ENCODE measurements at places on chromosomes 1 and 21.

DNA sequence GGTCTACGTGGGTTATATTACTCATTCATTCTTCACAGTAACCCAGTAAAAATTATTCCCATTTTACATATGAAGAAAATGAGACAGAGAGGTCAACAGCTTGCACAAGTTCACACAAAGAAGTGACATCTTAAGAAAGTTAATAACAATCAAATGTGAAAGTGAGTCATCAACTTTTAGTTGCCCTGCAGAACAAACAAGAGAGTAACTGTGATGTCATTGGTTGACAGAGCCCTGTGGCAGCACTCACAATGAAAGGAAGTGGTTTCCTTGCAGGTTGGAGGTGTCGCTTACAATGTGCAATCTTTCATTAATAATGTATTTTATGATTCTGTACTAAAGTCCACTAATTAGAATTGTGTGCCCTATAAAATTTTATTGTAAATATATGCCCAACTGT is 369.6 kb downstream of the RYR2 start:
- no peak for DNase-seq

DNA sequence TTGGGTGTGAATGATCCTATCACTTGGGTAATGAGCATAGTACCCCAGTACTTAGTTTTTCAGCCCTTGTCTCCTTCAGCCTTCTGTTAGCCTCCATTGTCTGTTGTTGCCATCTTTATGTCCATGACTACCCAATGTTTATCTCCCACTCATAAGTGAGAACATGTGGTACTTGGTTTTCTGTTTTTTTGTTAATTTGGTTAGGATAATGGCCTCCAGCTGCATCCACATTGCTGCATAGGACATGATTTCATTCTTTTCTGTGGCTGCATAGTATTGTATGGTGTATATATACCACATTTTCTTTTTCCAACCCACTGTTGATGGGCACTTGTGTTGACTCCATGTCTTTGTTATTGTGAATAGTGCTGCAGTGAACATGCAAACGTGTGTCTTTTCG is 39.6 kb upstream of the GPR52 start:
- no peak for DNase-seq

DNA sequence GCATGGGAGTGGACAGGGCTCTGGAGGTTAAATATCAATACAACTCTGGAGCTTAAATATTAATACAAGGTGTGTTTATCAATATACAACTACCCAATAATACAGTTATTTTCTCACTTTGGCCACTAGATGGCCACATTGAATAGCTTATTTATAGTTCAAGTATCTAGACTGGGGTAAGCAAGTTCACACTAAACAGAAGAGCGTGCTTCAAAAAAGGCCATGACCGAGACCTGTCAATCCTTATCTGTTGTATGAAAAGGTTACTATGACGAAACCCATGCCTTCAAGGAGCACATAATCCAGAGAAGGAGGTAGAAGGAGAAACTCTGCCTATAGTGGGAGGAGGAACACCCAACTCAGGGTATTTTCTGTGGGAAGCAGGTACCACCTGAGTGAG is 29.1 kb downstream of the CHML start:
- no peak for DNase-seq

DNA sequence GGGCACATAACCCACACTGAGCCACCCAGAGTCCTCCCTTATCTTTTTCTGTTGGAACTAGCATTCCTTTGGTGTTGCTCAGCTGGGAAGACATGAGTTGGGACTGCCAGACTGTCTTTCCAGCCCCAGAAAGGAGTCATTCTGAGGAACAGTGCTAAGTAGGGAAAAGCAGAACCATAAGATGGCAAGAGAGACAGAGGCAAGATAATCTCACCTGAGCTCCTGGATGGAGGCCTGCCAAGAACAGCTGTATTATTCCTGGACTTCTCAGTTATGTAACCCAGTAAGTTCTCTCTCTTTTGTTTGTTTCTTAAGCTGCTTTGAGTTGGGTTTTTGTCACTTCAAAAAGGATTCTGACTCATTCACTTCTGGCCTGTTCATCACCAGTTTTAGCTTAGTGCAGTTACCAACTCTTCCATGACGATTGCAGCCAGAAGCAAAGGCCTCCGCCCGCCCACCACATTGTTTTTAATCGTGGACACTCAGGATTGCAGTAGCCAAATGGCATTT is 134.4 kb downstream of the OMA1 start:
- DNase-seq, result no peak

- DNase-seq, result no peak
Observed at GRCh38 chr1:246794828-246795671, 70.8 kb downstream of the SCCPDH start.

DNA sequence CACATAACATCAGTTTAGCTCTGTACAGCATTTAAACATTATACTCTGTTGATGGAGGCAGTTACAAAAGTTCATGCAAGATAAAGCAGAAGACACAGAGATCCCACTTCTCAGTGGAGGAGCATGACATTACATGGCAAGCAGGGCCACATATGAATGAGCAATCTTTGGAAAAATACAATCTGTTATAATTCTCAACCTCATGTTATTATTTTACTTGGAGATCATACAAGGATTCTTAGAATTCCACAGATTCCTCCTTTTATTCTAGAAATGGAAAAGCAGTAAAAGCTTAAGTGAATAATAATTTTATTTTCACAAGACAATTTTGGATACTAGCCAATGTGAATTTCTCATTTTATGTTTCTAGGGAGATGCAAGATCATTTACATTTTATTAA is 66.6 kb downstream of the IFI44 start:
- no peak for DNase-seq

DNA sequence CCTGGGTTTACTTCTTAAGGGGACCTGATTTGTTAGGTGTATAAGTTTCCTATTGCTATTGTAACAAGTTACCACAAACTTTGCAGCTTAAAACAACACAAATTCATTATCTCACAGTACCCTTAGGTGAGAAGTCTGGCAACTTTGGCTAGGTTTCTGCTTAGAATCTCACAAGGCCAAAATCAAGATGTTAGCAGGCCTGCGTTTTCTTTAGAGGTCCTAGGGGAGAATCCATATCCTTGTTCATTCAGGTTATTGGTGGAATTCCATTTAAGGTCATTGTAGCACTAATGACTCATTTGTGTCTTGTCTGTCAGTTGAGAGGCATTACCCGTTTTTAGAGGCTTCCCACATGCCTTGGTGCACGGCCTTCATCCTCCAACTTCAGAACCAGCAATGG is 8.2 kb upstream of the SH2D1B start:
- no peak for DNase-seq

DNA sequence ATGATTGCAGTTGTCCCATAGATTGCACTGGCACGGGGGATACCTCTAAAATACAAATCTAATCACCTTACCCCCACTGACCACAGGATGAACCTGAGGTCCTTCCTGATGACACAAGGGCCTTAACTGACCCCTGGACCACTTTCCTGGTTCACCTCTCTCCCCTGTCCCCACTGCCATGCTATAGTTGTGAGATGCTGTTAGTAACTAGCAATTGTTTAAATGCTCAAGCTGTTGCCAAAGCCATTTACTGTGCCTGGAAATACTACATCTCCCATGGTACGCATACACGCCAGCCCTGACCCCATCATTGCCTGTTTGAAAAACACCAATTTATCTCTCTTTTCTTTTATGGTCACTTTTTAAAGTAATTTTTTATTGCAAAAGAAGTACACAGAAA is 29.1 kb upstream of the RGS8 start:
- DNase-seq, result no peak

DNA sequence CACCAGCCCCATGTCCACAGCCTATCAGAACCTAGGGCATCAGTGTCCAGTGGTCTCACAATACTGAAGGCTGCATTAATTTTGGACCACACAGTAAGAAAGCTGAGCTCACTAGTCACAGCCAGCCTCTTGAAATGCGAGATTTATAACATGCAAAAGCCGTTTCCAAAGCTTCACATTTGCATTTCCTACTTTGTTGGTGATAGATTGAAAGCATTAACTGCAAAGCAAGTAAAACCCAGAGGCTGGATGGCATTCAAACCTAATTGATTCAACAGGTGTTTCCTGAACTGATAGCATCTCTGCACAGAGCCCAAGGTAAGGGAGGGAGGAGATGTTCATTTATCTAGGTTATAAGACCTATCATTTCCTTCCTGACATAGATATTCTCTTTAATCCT is 410.1 kb downstream of the OMA1 start:
- DNase-seq, result no peak

DNA sequence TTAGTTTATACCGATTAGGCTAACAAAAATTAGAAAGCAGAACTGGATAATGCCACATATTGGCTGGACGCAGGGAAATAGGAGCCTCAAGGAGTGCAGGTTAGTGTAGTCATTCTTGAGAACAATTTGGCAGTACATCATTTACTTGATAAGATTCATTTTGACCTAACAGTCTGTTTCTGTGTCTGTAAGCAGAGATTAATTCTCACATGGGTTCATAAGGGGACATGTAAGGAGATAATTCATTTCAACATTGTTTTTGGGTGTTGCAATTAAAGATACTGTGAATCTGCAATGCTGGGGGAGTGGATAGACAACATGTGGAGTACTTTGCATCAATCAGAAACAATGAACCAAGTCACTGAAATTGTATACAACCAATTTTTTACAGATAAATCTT is 32.0 kb downstream of the AGO3 start:
- DNase-seq, result no peak

GRCh38 chr1:243850202-243850451 is at the start of gene AKT3:
Gene AKT3 (minus strand): TSS chr1:243850243. CDS start chr1:243843170, 7,073 bp downstream.
- DNase-seq, result no peak

Measured in T-helper 1 cell (primary cell).